Esophagus mucosa (tissue), 1 donor: ENCODE measurements at places on chromosomes 16 and 17. TPM values are rescaled to one million over a fixed set of nuclear protein-coding genes. Genes with fewer than 3 reads are reported as not detected.

- ATAC-seq, result no peak
Observed at GRCh38 chr17:8794636-8795035, 4.5 kb downstream of the MFSD6L start.

- ATAC-seq, result no peak
Observed at GRCh38 chr17:75697651-75698291, 23.5 kb upstream of the ITGB4 start.

GRCh38 chr16:47643323-47644000, 182.3 kb downstream of the PHKB start:
- no peak for ATAC-seq

GRCh38 chr16:51834133-51834532, 683.1 kb upstream of the SALL1 start:
- ATAC-seq, result no peak

- ATAC-seq, result peak; percentile 95
Observed at GRCh38 chr16:19595043-19595767, 39.7 kb downstream of the VPS35L start.

- no peak for ATAC-seq
Observed at GRCh38 chr16:15770107-15770506, 86.7 kb downstream of the MYH11 start.

GRCh38 chr16:79601931-79602627, 1.5 kb upstream of the MAF start:
- ATAC-seq, result no peak

- peak; percentile 71 for ATAC-seq
Observed at GRCh38 chr17:57834146-57834741, 15.6 kb downstream of the MRPS23 start.

GRCh38 chr17:74116087-74116717, 87.3 kb upstream of the RPL38 start:
- ATAC-seq, result peak; percentile 48

GRCh38 chr17:79243603-79243990, 169.0 kb downstream of the ENGASE start:
- ATAC-seq, result no peak

GRCh38 chr16:81616321-81617020, 162.6 kb upstream of the PLCG2 start:
- ATAC-seq, result peak; percentile 24

DNA sequence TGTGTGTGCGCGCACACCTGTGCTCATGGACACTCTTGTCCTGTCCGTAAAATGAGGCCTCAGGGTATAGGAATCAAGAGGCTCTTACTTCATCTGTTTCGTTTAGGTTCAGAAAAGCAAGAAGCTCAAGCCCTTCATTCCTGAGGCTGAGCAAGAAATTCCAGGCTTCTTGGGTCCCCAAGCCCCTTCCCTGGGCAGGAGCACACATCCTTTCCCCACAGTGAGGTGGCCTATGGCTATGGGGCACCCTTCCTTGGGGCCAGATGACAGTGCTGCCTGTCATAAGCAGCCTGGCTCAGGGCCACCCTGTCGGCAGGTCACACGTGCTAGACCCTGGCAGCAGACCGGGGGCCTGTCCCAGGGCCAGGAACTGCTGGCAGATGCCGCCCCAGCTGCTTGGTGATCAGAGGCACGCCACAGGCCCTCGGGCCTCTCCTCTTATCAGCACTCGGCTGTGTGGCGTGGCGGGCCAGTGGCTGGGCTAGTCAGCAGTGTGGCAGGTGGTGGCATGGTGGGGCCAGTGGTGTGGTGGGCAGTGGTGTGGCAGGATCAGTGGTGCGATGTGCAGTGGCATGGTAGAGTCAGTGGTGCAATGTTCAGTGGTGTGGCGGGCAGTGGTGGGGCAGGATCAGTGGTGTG, 50.2 kb downstream of the NKD1 start:
- ATAC-seq, result no peak

DNA sequence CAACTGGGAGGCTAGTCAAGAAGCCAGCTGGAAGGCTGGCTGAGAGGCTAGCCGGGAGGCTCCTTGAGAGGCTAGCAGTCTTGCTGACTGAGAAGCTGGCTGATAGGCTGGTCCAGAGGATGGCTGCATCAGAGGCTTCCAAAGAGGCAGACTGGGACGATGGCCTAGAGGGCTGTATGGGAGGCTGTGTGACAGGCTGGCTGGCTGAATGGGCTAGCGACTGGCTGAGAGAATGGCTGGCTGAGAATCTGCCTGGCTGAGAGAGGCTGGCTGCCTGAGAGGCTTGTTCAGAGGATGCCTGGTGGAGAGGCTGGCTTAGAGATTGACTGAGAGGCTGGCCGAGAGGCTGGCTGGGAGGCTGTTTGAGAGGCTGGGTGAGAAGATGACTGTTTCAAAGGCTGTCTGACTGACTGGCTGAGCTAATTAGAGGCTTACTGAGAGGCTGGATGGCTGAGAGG, 34.8 kb upstream of the ACSM2B start:
- ATAC-seq, result no peak

PNMT gene
- total RNA-seq, result 1.1 TPM

PIGL gene
- 18.9 TPM for total RNA-seq

ABCC3 gene
- 17.6 TPM for total RNA-seq

NECAB2 gene
- total RNA-seq, result not detected

PRR14 gene
- total RNA-seq, result 27.0 TPM

HSD11B2 gene
- 6.6 TPM for total RNA-seq
